ENCODE measurements at places on chromosomes 1 and 21. TPM values are rescaled to one million over a fixed set of nuclear protein-coding genes. Genes with fewer than 3 reads are reported as not detected.

The CRYBG2 gene
- polyA plus RNA-seq = 14.2 TPM

The OR6N1 gene
- polyA plus RNA-seq = not detected

The S100A12 gene
- polyA plus RNA-seq = not detected

The PIGR gene
- not detected for polyA plus RNA-seq

The TNN gene
- 0.21 TPM for polyA plus RNA-seq

The GUCA2A gene
- polyA plus RNA-seq = not detected

The OR1C1 gene
- not detected for polyA plus RNA-seq

The PARS2 gene
- polyA plus RNA-seq = 11.8 TPM

The MAP7D1 gene
- 18.2 TPM for polyA plus RNA-seq

The RHD gene
- polyA plus RNA-seq = 0.33 TPM

The CDK18 gene
- 31.2 TPM for polyA plus RNA-seq

The SYPL2 gene
- polyA plus RNA-seq = 1.6 TPM

The ZNF593OS gene
- polyA plus RNA-seq = not detected

The A3GALT2 gene
- not detected for polyA plus RNA-seq

The STUM gene
- 0.76 TPM for polyA plus RNA-seq

The SLC22A15 gene
- 2.1 TPM for polyA plus RNA-seq

The XPR1 gene
- 20.0 TPM for polyA plus RNA-seq

The THEM4 gene
- polyA plus RNA-seq = 5.6 TPM

The WNT2B gene
- 0.60 TPM for polyA plus RNA-seq

The HOOK1 gene
- polyA plus RNA-seq = 2.9 TPM

The MIXL1 gene
- 1.8 TPM for polyA plus RNA-seq

The NHLH2 gene
- polyA plus RNA-seq = 0.89 TPM

The NR5A2 gene
- 1.7 TPM for polyA plus RNA-seq

The RGS18 gene
- polyA plus RNA-seq = not detected

The ADGRL4 gene
- 0.97 TPM for polyA plus RNA-seq

The FNDC5 gene
- polyA plus RNA-seq = 3.2 TPM

The FAM3B gene
- polyA plus RNA-seq = 2.0 TPM

The ARHGEF10L gene
- polyA plus RNA-seq = 33.6 TPM

The ACOT11 gene
- polyA plus RNA-seq = 4.5 TPM

The PLA2G5 gene
- polyA plus RNA-seq = 0.05 TPM

The CD52 gene
- 2.7 TPM for polyA plus RNA-seq

The SLC5A3 gene
- polyA plus RNA-seq = 2.4 TPM

The IFI16 gene
- polyA plus RNA-seq = 0.52 TPM

The TNFRSF25 gene
- 26.1 TPM for polyA plus RNA-seq

The SIK1 gene
- 1.5 TPM for polyA plus RNA-seq

The C8B gene
- polyA plus RNA-seq = not detected

The PCBP3 gene
- 7.3 TPM for polyA plus RNA-seq

The RNU1-1 gene
- polyA plus RNA-seq = 145 TPM

The NUDT4B gene
- polyA plus RNA-seq = 11.0 TPM

The RNF2 gene
- polyA plus RNA-seq = 28.9 TPM

The POU3F1 gene
- 4.2 TPM for polyA plus RNA-seq

The TCEA3 gene
- 0.08 TPM for polyA plus RNA-seq

The S100A7 gene
- polyA plus RNA-seq = not detected

The LCE3E gene
- polyA plus RNA-seq = not detected

The CLCA4 gene
- polyA plus RNA-seq = not detected

The ADCY10 gene
- 0.02 TPM for polyA plus RNA-seq

The BTBD19 gene
- polyA plus RNA-seq = 1.1 TPM

The RAB3B gene
- polyA plus RNA-seq = 12.5 TPM

The RAP1GAP gene
- polyA plus RNA-seq = 9.9 TPM

The GCSAML gene
- not detected for polyA plus RNA-seq

The FAM20B gene
- polyA plus RNA-seq = 6.3 TPM

The CFAP141 gene
- polyA plus RNA-seq = not detected

The TSPEAR gene
- 1.5 TPM for polyA plus RNA-seq

The CHRNB2 gene
- 3.4 TPM for polyA plus RNA-seq

The NUAK2 gene
- polyA plus RNA-seq = 14.5 TPM

All from H1 (cell line).